Osteocyte (in vitro differentiated cells): ENCODE measurements at places on chromosomes 4 and X. TPM values are rescaled to one million over a fixed set of nuclear protein-coding genes. Genes with fewer than 3 reads are reported as not detected.

DNA sequence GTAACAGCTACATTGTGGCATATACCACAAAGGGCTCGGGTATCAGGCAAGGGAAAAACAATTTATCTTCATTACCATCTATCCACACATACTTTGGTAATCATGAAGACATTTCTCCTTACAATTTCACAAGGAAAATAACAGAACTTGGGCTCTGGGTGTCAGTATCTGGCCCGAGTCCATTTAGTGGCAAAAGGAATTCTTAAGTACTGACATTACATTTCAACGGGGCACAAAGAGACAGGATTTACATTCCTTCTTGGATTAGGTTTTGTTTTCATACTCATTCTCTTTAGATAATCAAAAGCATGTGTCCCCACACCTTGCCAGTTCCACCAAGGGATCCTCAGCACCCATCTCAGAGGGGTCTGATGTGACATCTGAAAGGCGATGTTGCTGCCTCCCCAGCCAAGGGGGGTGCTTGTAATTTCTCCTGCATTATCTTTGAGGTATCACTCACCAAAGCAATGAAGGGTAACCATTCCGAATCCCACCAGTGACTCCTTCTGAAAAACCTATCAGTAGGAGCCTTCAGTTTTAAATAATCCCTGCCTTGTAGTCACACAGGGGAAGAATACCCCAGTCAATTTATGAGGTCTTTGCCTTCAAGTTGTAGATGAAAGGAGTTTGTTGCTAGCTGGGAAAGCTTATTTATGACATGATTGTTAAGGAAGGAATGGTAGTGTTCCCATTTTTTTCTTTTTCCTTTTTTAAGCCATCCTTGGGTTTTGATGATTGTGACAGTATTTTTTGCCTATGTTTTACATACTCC is 118.6 kb downstream of the PALLD start:
- no peak for DNase-seq

DNA sequence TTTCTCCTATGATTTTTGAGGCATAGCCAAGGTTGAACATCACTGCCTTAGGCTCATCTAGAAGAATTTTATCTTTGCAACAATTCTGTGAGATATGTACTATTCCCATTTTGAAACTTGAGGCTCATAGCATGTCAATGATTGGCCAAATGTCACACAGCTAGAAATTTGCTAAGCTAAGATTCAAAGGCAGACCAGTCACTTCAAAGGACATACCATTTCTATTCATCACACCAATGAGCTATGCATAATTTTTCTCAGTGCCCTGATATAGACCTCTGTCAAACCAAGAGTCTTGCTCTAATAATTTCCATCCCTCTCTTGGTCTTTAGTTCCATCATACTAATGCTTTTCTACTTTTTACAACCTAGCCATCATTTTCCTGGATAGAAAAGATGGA is 27.6 kb upstream of the SERTM2 start:
- no peak for DNase-seq

DNA sequence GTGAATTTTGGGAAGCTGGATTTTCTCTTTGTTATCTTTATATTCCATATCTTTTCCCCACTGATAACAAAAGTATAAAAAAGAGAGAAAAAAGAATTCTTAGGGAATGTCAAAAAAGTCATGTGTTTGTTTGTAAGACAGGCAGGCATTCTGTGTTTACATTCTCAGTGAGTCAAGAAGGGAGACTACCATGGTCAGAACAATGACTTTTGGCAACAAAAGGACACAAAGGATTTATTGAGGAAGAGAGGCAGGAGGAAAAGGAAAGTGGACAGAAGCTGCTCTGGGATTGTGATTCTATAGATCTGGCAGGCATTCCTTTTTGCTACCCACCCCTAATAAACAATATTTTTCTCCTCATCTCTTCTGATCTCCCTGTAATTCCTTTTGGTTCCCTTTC is 5.9 kb upstream of the ANK2 start:
- no peak for DNase-seq

Gene TMEM156
- not detected in 2 replicates for total RNA-seq

DNA sequence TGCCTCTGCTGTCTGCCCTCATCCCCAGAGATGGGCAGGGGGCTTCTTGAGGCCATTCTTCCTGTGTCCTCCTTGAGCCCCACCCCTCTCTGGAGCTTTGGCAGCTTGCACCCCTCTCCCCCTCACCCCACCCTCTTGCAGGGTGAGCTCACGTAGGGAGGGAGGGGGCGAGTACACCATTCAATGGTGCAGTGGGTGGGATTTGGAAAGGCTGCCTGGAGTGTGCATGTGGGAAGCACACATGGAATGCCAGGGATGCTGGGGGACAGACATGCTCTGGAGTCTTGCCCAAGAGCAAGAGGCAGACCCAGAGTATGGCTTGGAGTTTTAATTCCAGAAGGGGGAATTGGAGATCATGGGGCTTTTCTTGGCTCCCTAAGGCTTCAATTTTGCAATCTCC is 5.6 kb downstream of the PAK3 start:
- DNase-seq = no peak

Gene ARX
- total RNA-seq = not detected in 2 replicates

DNA sequence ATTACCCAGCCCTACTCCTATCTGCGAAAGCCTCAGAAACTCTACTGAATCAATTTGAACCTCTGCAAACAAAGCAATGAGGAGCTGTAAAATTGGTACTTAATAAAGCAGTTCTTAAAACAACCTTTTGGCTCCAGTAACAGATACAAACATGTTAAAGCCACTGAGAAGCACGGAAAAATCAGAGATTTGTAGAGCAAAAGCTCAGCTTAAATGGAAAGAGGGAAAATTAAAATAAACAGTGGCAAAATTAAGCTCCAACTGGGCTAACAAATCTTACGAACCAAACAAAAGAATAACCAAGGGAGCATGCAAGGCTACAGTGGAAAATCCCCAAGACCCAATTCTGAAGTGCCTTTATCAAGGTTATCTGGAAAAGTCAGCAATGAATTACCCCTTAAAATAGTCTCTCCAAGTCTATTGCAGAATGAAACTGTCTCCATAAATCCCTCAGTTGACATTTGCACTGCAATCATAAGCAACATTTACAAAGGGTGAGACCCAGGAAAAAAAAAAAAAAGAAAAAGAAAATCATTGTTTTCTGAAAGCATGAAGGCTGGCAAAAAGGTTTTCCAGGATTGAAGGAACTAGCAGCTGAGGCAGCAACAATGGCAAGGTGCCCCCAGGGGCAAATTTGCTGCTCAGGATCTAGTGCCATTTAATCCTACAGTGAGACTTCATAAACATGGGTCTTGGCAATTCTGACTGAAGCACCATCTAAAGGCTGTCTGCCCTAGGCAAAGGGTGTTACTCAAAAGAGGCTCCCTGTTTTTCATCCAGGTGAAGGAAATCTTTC is 40.1 kb downstream of the USP46 start:
- no peak for DNase-seq

DNA sequence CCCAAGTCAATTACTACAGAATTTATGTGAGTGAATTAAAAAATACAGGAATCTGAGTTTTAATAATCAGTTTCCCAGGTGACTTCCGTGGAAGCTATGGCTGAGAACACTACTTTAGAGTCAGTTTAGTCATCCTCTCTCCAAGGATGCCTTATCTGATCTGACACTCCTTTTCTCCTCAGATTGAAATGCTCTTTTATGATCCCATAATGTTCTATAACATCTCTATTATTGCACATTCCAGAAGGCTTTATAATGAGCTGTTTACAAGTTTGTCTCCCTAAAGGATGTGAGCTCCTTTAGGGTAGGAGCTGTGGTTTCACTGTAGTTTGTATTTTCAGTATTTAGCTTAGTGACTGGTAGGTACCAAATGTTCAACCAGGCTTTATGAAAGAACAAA is 90.0 kb downstream of the GPRIN3 start:
- DNase-seq = no peak

DNA sequence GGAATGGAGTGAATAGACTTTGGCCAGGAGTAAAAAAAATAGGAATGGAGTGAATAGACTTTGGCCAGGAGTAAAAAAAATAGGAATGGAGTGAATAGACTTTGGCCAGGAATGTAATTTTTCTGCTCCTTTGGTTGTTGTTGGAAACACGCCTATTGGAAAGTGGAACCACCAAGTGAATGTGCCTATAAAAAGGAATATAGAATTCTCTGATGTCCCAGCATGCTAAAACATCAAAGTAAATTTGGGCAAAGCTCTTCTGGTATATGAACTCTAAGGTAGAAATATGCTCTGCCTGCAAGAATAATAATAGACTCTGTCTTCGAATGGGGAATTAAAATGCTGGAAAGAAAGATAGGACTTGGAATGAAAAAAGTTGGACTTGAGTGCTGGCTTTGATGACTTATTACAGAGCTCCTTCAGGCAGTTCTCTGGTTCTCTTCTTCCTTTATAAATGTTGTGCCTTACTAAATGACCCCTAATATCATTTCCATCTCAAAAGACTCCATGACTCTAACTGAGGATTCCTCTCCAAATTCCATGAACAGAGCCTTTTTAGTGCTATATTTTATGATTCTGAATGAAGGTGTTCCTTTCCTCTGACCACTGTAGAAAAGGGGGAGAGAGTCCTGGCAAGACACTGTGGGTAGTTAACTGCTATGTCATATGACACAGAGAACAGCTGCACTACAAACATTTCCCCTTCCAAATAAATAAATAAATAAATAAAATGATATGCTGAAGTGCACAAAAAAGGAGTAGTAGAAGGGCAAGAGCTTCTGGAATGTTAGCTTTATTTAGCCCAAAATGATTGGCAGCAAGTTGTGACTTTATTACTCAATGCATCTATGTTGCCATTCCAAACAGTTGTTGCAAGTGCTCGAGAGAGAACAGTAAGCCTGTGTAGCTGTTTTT is 13.5 kb upstream of the GBA3 start:
- no peak for DNase-seq

Gene IL1RAPL2
- total RNA-seq = not detected in 2 replicates

DNA sequence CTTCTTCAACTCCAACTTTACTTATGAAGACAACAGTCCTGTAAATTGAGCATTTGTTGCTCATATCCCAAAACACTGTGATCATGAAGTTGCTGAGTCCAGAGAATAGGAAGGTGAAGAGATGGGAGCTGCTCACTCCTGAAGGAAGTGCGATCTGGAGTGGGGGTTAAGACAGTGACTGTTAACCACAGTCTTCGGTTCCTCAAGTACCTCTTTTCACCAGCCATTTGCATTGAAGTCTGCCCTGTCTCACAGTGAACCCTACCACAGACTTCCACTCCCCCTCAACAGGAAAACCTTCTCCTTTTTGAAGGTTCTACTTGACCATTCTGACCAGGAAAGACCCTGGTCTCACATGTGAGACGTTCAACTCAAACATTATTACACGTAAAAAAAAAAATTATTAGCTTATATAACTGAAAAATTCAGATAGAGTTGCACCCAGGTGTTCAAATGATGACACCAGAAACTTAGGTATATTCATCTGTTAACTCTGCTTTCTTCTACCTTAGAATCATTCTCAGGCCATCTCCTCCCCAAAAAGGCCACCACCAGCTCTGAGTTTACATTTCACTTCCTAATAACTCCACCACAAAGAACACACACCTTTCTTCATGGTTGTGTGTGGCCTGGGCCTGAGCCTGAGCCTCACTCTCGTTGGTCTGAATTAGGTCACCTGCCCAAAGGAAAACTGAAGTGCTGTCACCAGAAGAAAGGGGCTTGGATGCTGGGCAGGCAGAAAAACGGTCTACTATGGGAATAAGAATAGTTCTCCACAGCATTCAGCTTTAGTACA is 199.2 kb downstream of the DCTD start:
- no peak for DNase-seq

DNA sequence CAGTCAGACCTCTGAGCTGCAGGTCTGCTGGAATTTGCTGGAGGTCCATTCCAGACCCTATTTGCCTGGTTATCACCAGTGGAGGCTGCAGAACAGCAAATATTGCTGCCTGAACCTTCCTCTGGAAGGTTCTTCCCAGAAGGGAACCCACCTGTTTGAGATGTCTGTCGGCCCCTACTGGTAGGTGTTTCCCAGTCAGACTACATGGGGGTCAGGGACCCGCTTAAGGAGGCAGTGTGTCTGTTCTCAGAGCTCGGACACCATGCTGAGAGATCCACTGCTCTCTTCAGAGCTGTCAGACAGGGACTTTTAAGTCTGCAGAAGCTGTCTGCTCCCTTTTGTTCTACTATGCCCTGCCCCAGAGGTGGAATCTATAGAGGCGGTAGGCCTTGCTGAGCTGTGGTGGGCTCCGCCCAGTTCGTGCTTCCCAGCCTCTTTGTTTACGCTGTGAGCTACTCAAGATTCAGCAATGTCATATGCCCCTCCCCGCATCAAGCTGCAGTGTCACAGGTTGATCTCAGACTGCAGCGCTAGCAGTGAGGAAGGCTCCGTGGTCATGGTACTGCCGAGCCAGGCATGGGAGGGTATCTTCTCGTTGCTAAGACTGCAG is 44.1 kb upstream of the KDR start:
- no peak for DNase-seq

Gene GAGE1
- total RNA-seq = not detected in 2 replicates

- no peak for DNase-seq
Measured at GRCh38 chrX:66163447-66163846, 600 bp upstream of the HEPH start.

DNA sequence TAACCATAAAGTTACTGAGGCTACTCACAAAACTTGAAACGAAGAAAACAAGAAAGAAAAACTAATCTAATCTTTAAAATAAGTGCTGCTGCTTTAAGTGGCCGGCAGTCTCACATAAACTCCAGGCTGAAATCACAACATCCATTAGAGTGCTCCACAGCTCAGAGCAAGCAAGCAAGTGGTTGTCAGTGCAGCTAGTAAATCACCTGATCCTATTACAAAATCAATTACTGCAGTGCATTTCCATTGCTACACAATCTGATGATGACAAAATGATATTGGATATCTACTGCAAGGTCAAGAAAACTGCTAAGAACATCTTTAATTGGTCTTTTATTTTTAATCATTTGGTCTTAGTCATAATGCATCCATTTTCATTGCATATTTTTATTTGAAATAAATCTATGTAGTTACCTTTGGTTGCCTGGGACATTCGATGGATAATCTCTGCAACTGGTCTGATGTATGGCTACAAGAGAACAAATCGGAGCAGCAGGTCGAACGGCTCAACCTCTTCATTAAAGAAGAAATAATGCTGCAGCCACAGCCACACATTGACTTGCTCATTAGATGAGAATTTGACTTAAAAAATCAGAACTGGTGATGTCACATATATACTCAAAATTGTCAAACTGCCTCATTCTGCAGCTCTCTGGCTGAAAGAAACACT is 87.7 kb downstream of the FBXW7 start:
- DNase-seq = no peak

- no peak for DNase-seq
Measured at GRCh38 chrX:155956099-155956498, 41.4 kb upstream of the IL9R start.

Gene SLC10A3
- total RNA-seq = 20.6 and 22.4 TPM in 2 replicates

DNA sequence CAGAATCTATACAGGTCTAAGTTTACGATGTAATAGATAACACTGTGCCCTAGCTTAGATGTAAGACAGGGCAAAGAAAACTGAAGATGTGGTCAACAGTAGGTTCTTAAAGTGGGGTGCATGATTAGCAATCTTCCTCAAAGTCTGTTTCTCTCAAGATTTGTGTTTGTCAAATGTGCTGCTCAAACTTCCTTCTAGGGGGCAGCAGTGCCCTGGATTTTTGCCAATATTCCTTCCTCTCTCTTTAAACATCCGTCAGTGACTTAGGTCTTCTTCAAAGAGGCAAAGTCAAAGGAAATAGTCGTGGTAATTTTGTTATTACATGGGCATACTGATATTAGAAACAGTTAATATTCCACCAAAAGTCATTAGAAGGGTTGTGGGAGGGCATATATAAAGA is 4.2 kb upstream of the PDHA2 start:
- no peak for DNase-seq

- DNase-seq = no peak
Measured at GRCh38 chr4:83996254-83996653, 460.3 kb downstream of the GPAT3 start.

- DNase-seq = peak; percentile 44
Measured at GRCh38 chrX:49309401-49309981, 6.0 kb downstream of the GAGE10 start.

GRCh38 chr4:146343199-146343598 is 128.9 kb downstream of the REELD1 start:
- no peak for DNase-seq
